Daoy (cell line): ENCODE measurements at places on chromosomes 2 and 18.
A peak's percentile ranks its signal among the peaks of the same experiment; 100 is the strongest.

DNA sequence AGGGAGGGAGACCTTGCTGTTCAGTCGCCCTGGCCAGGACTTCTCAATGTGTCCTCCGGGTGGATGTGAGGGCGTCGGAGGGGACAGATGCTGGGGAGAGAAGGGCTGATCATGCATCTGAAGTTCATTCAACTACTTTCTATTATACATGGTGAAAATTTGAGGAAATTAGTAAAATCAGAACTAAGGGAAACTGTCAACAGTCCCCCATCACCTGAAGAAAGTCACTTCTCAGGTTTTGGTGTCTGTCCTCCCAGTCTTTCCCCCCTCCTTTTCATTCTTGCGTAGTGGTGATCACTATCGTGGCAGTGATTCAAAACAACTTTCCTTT is 17.4 kb upstream of the ACKR3 start:
- no peak for DNase-seq

DNA sequence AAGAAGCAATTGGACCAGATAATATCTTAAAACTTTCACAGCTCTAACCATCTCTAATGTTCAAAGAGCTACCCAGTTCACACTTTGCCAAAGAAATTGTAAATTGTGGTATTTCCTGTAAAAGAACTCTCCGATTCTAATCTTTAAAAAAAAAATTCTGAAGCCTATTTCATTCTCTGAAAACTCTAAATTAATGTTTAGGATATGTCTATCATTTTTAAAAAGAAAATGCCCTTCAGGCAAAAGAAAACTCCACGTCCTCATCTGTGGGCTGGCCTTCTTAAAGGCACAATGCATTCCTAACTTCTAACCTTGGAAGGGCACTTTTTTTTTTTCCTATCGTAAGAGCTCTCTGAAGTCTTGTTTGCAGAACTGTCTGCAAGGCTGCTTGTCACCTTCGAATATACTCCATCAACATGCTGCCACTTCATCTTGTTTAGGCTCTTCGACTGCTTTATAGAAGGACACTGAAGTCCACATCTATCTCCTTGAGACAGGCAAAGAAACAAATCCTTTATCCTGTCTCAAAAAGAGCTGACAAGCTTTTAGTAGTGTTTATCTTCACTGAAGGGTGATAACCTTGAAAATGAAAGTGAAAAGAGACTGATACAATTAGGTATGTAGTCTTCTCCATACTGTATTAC is 124.3 kb upstream of the SLC39A10 start:
- DNase-seq: no peak

- no peak for DNase-seq
These were observed 208.5 kb upstream of the NRP2 start for GRCh38 chr2:205473791-205474190.

DNA sequence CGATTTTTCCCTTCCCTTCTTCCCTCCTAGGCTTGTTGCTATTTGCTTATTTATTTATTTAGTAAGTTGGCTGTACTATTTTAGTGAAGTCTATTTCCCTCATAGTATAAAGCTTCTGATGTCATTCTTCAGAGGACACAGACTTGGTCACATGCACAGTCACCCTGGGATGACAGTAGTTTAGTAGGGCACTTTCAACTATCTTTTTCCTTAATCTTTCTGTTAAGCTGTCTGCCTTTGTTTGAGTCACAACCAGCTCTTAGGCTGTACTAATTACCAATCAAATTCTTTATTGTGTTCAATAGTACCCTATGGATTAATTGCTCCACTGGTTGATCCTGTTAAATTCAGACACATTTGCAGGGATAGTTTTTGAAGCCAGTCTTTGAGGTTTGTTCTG is 26.9 kb upstream of the RAB31 start:
- no peak for DNase-seq

DNA sequence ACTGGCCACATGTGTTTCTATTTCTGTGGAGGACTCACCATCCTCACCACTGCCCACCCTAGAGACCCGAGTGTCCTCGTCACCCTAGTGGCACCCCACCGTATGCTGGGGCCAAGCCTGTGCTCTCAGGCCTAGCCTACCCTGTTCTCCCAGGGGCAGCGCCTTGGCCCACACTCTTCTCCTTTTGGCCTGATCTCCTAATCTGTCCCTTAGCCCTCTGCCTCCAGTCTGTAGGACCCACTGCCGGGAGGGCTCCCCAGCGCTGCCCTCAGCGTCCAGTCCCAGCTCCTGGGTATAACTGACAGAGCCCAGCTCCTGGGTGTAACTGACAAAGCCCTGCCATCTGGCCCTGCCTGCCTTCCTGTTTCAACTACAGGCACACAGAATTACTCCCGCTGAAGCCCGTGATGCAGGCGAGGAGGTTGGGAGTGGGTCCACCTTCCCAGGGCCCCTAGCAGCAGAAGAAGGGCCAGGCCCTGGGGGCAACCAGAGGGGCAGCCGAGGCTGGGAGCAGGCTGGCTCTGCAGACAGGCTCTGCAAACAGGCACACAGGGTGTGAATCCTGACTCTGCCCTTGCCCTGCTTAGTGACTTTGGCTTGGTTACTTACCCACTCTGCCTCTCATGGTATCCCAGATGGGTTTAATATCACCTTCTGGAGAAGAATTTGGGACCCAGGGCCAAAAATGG is 25.6 kb upstream of the PTMA start:
- no peak for DNase-seq

GRCh38 chr2:172806493-172806892 is 70.8 kb downstream of the RAPGEF4 start:
- DNase-seq: peak; percentile 31

DNA sequence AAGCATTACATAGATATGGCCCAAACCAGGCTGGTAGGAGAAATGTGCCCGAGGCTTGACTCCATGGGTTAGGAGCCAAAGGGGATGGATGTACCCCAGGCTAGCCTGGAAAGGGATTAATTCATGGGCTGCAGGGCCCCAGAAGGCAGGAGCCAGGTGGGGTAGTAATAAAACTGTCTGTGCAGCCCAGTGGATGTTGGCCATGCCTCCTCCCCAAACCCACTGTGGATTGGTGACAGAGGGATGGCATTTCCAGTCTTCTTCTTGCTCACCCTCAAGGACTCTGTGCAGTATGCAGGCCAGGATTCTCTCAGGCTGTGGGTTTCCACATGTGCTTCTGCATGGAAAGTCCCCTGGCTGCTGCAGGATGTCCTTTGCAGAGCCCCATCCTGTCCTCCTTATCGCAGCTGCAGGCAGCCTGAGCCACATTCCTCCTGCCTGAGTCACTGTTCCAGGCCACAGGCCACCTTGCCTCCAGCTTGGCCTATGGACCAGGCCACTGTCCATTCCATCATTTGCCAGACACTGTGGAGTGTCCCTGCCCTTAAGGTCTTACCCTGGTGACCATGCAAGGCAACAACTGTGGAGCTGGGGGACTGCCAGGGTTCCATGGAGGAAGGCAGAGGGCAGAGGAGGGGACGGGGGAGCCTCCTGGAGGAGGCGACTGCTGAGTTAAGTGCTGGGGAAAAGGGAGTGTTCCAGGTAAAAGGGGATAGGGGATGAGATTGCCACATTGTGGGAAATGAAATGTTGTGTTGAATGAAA is 38.9 kb downstream of the INO80C start:
- peak; percentile 90 for DNase-seq

DNA sequence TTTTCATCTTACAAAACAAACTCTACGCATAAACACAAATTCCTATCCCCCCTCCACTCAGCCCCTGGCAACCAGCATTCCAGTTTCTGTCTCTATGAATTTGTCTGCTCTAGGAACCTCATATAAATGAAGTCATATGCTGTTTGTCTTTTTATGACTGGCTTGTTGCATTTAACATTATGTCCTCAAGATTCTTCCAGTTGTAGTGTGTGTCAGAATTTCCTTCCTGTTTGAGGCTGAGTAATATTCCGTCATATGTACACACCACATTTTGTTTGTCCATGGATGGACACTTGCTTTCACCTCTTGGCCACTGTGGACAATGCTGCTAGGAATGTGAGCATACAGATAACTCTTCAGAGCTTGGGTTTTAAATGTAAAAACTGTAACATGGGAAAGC is 272.1 kb downstream of the GBX2 start:
- no peak for DNase-seq

GRCh38 chr2:26913606-26913998 is 56.8 kb upstream of the MAPRE3 start:
- DNase-seq: peak; percentile 15

DNA sequence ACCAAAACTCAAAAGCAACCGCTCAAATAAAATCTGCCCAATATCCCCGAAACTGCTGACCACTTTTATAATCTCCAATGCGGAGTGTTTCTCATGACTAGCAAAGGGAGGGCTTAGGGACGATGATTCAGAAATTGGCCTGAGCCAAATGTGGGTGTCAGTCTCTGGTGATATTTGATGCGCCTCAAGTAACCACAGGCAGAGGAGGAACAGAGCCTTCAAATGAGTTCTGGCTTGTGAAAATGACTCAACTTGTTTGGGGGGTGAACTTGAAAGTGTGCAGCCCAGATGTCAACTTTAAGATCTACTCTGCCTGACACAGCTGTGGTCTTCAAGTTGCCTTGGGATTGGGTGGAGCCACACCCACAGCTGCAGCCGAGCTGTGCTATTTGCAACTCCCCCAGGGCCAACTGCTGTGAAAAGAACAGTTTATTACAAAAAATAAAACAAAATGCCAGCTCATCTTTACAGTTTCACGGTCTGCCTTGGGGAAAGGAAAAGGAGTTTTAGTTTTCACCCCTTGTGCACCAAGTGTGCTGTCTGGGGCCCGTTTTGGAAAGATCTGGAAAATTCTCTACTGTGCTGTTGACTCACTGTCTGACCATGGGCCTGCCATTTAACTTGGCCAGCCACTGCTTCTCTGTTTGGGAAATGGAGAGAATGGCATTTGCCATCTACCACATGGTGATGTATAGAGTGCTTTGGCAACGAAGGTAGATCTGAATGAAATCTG is 222.1 kb downstream of the MTX2 start:
- peak; percentile 97 for DNase-seq

DNA sequence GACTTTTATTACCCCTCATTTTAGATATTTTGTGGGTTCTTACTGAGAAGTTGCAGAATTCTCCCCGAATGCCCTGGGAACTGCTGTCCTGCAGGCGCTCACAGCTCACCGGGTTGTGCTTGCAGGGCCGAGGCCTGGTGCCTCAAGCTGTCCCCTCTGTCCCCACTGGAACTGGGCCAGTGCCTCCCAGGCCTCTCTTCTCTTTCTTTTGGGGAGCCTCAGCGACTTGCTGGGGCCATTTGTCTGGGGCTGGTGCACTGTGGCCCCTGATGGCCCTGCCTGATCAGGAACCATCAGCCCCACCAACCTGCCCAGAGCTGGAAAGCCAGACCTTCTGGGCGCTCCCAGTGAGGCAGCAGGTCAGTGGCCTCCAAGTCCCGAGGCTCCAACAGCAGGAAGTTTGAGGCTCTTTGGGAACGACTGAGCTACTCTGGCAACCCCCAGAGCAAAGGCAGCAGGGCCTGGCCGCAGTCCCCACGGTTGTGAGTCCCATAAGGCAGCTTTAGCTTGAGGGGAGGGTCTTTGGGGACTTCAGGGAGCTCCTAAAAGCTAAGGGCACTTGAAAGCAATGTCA is 14.7 kb upstream of the NEU4 start:
- no peak for DNase-seq

GRCh38 chr2:109533823-109534222 is 79.9 kb downstream of the SEPTIN10 start:
- no peak for DNase-seq

DNA sequence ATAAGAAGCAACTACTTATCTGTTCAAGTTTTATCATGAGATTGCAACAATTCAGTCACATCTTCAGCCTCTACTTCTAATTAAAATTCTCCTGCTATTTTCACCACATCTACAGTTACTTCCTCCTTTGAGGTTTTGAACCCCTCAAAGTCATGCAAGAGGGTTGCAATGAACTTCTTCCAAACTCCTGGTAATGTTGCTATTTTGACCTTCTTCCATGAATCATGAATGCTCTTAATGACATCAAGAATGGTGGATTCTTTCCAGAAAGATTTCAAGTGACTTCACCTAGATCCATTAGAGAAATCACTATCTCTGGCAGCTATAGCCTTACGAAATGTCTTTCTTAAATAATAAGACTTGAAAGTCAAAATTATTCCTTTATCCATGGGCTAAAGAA is 1052.8 kb upstream of the NRXN1 start:
- DNase-seq: no peak

GRCh38 chr18:50726960-50727589 is 92.7 kb downstream of the MRO start:
- no peak for DNase-seq

DNA sequence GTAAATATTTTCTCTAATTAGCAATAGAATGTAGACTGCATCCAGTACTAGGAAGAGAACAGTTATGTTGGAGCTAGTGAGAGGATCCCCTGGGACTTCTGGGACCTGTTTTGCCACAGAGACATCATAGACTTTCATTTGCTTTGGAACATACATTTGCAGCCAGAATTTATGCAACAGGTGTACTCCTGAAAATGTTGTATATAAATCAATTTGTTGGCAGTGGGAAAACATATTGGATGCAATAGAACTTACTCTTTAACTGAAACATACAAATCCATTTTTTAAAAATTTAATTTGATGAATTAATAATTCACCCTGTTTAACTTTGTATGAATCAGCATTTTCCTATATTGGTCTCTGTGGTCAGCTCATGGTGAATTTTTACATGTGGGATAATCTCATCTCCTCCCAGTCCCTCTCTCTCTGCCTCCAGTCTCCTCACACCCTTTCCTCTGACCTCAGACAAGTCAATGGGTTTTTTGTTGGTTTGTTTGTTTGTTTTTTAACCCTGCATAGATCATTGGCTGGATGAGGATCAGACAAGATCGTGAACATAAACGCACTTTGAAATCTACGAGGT is 263.0 kb downstream of the LPIN1 start:
- no peak for DNase-seq

GRCh38 chr2:240999873-241000541 is 1.6 kb downstream of the SNED1 start:
- DNase-seq: no peak

DNA sequence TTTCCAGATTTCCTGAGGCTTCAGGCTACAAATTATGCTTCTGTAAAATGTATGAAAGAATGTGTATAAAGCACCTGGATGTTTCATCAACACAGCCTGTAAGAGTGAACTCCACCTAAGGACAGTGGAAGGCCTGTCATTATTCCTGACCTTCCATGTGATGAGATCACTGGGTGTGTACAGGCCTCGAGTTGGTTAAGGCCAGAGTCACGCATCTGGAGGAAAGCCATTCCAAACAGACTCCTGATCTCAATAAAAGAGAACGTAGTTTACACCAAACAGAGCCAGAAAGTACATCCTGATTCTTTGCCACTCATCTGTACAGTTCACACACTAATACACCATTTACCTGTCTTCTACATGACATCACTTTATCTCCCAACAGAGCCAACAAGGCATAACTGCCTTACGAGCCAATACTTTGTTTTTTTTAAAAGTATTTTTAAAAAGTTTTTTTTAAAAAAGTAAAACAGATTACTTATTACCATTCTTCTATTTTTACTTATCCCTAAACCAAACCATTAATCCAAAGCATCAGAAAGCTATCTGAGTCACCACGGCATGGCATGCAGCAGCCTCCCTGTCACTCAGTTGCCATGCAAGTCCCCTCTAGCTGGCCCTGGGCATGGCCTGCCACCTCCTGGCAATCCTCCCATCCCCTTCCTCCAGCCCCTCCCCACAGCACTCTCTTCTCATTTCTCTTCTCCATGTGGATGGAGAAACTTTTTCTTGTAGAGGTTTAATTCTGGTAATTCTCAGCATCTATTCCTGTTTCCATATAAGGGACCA is 78.8 kb upstream of the TFCP2L1 start:
- peak; percentile 72 for DNase-seq
